ENCODE measurements at places on chromosomes 12 and 14. TPM values are rescaled to one million over a fixed set of nuclear protein-coding genes. Genes with fewer than 3 reads are reported as not detected.

RNASE12 gene
- not detected for total RNA-seq

DNA sequence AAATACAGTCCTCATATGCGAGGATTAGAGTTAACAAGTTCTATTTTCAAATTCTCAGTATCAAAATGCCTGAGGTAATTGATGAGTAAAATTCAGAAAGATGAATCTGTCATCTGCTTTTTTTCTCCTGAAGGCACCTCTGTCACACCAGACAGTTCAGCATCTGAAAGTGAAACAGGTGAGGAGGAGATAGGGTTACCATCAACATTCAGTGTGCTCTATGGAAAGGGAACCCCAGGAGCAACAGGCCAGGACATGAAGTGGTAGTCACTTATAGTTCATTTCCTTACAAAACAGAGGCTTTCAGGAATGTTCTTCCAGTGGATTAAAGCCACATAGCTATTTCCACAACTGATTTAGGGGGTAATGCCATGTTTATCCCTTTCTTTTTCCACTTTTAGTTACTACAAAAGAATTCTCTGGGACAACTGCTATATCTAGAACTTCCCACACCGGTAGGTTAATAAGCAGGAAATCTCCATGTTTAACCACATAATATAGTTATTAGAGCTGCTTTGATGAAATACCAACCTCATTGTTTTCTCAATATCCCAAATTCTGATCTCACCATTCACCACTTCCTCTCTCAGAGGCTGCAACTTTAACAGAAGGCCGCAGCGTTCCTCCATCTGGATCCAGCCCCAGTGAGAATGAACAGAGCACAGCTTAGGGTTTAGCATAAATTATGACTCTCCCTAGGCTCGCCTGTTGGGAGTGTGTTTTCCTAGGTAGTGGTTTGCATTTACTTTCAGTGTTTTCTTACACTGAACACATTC is 177.0 kb upstream of the CNTN1 start:
- DNase-seq: no peak

DNA sequence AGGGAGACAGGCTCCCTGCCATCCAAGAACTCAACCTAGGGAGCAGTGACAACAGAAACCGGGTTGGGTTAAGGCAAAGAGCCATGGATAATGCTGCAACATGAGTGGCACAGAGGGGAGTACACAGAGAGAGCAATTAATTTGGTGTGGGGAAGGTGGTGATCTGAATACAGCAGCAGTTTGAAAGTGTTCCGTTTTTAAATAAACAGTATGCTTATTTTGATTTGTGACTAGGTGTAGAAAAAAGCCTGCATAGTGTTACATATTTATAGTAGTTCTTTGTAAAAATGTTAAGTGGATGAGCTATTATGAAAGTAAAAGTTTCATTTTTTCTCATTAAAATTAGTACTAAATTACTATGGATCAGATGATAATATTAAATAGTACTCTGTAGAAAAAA is 8.7 kb downstream of the AKAP5 start:
- DNase-seq: no peak

GRCh38 chr12:77893918-77894317 is 63.2 kb downstream of the NAV3 start:
- no peak for DNase-seq

GALNT16 gene
- not detected for total RNA-seq

DNA sequence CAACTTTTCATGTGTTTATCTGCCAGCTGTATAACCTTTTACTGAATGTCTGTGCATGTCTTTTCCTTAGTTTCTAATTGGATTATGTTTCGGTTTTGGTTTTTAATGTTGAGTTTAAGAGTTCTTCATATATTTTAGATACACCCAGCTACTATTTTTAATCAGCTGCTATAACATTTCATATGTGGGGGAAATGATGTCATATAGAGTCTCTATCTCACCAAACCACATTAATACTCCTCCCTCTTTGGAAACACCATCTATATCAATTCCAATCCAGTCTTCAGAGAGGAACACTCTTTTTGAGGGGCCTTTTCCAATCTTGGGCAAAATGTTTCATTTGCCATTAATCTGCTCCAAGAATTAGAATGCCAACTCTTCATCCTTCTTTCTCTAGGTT is 28.5 kb upstream of the GCH1 start:
- no peak for DNase-seq

- no peak for DNase-seq
Observed at GRCh38 chr14:79050787-79051727, 880.9 kb downstream of the NRXN3 start.

- DNase-seq: no peak
Observed at GRCh38 chr12:121025442-121026226, 9.3 kb upstream of the C12orf43 start.

- DNase-seq: no peak
Observed at GRCh38 chr12:99975321-99975720, 9.4 kb downstream of the ANKS1B start.

ANKS1B gene
- 0.19 TPM for total RNA-seq

DNA sequence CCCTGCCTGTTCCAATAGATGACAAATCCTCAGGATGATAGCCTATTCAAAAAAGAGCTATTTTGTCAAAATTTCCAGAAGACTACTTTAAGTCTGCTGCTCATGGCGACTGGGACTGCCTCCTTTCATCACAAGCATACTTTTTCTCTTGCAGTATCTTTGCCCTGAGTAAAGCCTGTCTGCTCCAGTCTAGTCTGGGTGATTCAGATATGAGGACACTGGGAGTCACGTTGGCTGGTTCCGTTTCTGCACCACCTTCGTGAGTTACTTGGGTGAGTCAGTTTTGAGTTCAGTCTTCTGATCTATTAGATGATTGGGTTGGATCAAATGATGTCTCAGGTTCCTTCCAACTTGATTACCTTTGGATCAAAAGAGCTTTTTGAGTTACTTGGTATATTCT is 301.3 kb upstream of the STXBP6 start:
- DNase-seq: no peak

All from activated CD4-positive, alpha-beta T cell treated with anti-CD3 and anti-CD28 coated beads for 36 hours (primary cell).